ENCODE measurements at places on chromosomes 3 and 15.

DNA sequence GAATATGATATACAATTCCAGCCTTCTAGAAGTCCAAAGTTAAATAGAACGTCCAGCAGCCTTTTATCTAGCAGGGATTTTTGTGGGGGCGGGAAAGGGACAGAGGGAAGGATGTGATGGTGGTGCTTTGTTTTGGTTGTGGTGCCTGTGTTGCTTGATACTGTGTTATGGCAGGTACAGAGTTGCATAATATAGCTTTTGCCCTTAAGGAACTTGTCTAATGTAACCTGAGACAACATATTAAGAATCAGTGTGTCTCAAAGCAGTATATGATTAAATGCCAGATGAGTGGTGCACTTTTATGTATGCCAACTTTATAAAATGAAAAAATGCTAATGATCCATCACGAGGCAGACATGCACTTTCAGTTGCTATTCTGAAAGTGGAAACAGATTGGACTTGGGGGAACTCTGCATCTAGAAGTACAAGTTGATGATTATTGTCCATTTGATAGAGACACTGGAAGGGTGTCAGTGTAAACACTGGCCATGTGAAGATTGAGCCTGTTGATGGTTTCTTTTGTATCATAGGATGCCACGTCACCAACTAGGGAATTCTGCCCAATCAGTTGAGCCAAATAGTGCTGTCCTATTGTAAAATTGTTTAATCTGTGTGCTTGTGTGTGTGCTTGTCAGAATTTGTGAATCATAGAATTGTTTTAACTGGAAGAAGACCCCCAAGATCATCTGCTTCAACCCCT is 23.0 kb downstream of the NEO1 start:
- no peak for DNase-seq

DNA sequence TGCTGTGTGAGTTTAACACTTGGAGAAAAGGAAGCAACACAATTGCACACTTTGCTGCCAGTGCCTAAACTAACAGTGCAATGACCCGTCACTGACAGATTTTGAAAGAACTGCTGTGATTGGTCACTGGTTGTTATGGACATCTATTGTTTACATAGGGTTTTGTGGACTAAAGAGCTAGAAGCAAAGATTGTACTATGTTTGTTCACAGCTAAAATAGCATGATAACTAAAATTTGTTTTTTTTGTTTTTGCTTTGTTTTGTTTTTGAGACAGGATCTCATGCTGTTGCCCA is 112.4 kb upstream of the GOLGA8J start:
- DNase-seq, result no peak

GRCh38 chr3:57256844-57257243 is 29.3 kb downstream of the APPL1 start:
- DNase-seq, result no peak

GRCh38 chr15:73464602-73465001 is 21.6 kb downstream of the REC114 start:
- DNase-seq, result no peak

DNA sequence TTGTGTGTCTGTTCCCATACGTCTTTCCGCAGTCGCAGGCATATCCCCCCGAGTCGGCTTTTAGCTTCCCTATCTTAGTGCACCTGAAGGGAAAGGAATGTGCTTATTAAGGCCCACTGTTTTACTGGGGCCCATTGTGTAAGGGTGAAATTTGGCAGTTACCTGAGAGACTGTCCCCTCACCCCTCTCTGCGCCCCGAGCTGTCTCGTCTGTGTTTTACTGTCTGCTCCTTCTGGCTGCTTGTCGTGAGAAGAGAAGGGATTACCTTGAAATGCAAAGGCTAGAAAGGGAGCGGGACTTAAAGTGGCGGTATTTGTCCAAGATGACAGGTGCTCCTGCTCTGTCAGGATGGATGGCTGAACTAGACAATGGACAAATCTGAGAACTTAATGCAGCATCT is 233.0 kb upstream of the POU1F1 start:
- no peak for DNase-seq

DNA sequence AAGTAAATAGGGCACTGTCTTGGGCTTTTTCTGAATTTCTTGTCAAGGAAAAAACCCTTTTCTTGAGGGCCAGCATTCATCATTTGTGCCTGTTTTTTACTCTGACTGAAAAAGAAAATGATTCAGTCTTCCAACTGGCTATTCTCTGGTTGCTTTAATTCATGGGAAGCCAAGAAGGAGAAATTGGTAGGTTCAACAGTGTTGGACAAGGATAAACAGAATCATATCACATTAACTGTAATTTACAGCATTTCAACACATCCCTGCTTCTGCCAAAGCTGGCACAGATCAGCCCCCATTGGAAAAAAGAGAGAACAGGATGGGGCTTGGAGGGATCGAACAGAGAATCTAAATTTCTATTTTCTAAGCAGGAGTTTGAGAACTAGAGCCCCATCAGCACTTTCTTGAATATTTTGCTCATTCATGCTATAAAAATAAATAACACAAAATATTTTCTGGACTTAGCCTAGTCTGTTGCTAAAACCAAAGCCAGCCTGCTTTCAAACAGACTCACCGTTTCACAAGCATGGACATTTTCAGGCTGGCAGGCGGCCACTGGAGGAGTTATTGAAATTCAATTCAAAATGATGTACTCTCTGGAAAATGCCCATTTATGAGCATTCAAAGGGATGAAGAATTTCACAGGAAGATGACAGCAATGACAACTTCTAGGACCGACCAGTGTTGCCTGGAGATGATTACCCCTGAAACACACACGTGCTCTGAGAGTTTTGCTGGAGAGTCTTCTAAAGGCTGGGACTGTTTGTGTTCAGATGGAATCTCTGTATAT is 181.2 kb downstream of the WNT5A start:
- DNase-seq, result no peak

DNA sequence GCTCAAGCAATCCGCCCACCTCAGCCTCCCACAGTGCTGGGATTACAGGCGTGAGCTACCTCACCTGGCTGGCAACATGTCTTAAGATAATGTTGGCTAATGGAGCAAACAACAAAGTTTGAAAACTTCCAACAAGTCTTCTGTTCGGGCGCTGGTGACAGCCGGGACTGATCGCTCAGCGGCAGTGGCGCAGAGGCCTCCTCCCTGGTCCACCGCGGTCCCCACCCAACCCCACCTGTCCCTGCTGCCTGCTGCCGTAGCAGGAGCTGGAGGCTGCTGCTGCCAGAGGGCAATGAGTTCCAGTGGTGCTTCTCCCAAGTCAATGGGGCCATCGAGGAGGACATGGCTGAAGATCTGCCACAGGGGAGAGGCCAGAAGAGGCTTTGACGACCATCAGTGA is 12.1 kb downstream of the DLEC1 start:
- DNase-seq, result no peak

DNA sequence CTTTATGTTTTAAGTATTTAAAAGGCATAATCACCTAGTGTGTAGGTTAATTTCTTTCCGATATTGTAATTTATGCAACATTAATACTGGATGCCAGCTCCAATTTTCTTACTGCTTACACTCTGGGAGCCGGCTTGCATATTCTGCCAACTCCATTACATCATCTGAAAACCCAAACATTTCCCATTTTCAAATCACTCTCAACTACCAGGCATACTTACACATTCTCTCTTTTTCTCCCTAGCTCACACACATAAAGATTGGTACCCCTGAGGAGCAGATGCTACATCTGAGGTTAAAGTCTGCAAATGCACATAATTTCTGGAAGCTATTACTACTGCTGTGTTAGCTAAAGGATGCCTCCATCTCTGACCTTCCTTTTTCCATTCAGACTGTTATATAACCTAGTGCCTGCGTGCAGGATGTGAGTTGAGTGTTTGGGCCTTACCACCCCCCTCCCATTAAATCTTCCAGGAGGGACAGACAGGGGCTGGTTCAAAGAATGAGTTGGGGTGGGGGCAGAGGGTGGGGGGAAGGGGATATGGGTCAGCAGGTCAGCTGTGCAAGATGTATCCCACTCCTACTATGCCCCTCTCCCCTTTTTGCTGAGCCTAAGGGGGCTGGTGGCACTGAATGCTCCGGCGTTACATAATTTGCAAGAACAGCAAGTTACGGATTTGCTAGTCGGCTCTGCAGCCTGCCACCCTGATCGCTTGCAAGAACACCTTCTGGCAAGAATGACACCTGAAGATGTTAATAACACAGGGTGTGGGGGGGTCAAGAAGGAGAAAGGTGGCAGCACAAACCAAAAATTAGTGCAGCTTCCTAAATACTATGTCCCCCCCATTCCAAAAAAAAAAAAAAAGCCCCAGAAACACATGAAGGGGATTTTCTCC is 2.5 kb downstream of the RORA start:
- no peak for DNase-seq

GRCh38 chr3:46705751-46706552 is 4.8 kb downstream of the TMIE start:
- DNase-seq, result no peak

GRCh38 chr3:86984271-86984670 is 6.7 kb downstream of the VGLL3 start:
- no peak for DNase-seq

GRCh38 chr3:149021830-149022229 is 30.5 kb downstream of the GYG1 start:
- no peak for DNase-seq

GRCh38 chr3:171380711-171381425 is 79.3 kb downstream of the TNIK start:
- no peak for DNase-seq

- no peak for DNase-seq
Measured at GRCh38 chr3:107999215-107999775, 91.5 kb downstream of the CD47 start.

- no peak for DNase-seq
Measured at GRCh38 chr15:100254691-100255090, 87.1 kb downstream of the ADAMTS17 start.

DNA sequence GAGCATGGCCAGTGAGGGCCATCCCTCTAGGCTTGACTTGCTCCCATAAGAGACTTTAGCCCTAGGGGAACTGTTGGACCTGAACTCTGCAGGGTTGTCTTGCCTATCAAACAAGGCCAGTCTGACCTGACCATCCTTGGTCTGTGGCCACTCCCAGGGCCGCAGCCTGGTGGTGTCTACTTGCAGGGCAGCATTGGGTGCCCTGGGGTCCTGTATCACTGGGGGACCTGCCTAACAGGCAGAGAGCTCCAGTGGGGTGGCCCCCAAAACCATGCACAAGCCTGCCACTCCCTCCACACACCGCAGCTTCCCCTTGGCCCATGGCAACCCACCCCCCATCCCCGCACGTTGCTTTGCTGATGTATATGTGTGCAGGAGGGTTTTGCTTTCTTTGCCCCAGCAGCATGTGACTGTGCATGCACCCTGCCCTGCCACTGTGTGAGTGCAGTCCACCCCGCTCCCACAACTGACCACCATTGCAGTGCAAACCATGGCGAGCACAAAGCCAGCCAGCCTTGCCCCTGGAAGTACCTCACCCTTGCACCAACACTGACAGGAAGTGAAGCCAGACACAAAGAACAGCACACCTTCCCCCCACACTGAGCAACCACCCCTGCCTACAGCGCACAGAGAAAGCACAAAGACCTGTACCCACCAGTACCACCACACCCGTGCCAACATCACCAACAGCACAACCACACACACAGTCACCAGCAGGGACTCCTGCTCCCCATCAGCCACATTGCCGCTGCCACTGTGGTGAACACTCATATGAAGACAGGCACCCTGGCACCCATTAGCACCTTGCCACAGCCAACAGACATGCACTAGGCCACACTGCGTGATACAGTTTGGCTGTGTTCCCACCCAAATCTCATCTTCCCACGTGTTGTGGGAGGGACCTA is 88.8 kb downstream of the SENP7 start:
- DNase-seq, result no peak

DNA sequence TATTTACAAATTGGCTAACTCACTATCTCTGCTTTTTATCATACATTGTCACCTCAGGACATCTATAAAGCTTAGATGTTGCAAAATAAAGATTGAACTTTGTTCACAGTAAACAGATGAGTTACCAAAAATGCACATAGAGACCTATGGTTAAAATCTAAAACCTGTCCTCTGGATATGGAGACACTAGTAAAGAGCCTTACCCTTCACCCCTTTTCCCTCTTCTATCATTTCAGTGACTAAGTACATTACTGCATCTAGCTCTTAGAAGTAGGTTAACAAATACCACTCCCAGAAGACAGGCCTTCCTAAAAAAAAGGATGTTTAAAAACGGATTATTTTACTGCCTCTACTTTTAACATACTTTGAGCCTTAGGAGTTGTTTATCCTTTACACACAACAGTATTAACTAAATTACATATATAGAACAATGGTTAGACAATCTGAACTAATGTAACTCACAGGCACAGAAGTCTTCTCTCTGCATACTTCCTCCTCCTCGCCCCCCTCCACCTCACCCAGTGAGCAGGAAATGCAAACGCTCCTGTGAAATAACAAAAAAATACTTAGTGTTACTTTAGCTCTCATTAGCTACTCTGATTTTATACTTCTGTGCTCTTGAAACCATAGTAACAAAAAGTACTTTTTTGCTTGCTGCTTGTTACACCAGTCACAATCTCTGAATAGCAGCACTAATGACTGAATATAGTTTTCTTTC is 23.3 kb downstream of the IREB2 start:
- no peak for DNase-seq

DNA sequence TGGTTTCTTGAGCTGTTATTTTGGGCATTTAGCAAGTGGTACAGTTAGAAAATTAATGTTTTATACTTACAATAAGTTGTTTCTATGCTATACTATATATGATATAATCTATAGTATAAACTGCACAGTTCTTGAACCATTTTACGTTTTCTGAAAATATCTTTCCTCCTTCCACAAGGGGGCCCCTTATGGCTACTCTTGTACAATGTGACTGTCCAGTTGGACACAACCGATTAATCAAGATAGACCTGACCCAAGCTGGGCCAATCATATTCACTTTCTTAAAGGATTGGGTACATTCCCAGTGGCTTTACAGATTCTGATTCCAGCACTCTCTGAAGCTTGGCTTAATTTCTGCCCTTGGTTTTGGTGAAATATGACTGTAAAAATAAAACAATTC is 953.4 kb downstream of the AGBL1 start:
- DNase-seq, result no peak

DNA sequence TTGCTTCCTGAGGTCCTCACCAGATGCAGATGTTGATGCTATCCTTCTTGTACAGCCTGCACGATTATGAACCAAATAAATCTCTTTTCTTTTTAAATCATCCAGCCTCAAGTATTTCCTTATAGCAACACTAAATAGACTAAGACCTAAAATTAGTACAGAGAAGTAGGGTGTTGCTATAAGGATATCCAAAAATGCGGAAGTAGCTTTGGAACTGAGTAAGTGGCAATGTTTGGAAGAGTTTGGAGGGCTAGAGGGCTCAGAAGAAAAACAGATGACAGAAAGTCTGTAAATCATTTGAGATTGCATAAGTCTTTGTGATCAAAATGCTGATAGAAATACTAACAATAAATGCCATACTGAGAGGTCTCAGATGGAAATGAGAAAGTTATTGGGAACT is 894.9 kb downstream of the DIPK2A start:
- no peak for DNase-seq

GRCh38 chr3:127431066-127431465 is 143.2 kb upstream of the PRR20G start:
- DNase-seq, result no peak
